ENCODE measurements at places on chromosomes 16 and 17.
A peak's percentile ranks its signal among the peaks of the same experiment; 100 is the strongest.

GRCh38 chr16:47872225-47872624, 283.6 kb downstream of the ABCC12 start:
- DNase-seq = no peak

GRCh38 chr16:81657224-81657623, 121.9 kb upstream of the PLCG2 start:
- DNase-seq = no peak

DNA sequence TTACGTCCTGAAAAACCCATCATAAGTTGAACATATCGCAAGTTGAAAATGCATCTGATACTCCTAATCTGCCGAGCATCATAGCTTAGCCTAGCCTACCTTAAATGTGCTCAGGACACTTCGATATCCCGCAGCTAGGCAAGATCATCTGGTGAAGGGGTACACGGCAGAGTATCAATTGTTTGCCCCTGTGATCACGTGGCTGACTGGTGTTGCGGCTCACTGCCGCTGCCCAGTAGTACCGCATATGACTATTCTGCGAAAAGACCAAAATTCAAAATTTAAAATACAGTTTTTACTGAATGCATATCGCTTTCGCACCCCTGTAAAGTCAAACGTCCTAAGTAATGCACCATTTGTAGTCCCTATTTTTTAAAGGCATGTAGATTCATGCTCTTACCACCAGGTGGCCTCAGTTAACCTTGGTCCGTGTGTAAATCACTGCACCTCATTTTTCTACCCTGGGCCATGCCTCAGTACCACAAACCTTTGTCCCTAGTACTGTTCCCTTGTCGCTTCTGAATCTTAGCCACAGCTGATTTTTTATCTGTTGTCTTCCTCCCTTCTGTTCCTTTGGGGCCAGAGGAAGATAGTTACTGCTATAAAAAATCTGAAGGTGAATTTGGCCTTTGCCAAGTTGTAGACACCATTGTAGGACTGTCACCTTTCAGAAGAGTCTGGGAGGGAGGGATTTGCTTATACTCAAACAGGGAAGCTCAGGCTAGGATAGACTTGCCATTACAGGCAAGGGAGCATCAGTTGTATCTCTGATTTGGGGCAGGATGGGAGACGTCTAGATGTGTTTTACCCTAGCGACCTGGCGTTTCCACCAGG, 34.4 kb downstream of the WWP2 start:
- DNase-seq = peak; percentile 57

- peak; percentile 41 for DNase-seq
Observed at GRCh38 chr17:79993390-79994227, 42.1 kb downstream of the TBC1D16 start.
